NCI-H187 treated with DMSO at 0.1 percent for 48 hours (cell line): ENCODE measurements at places on chromosomes 12 and 14.

DNA sequence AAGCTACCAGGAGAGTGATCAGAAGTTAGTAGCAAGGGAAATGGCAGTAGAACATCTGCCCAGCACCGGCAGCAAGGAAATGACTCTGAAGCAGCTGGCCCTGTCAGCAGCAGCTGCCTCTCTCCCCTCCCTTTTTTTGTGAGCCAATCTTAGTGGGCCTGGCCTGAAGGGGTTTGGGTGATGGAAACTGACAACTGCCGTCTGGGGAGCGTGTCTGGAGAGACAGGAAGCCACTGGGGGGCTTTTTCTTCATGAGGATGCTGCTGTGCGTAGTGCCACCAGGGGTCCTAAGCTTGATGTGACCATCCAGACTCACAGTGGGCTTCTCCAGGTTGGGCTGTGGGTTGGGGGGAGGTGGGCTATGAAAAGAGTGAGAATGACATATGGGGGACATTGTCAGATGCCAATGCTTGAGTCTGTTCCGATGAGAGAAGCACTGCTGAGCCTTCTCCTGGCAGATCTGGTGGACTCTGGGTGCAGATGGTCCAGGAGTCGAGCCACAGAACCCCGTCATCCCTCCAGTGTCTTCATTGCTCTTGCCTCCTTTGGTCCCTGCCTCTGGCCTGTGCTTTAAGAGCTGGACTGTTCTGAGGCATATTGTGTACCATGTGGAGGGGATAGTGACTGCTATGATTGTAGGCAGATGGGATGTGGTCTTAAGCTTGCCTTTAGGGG, 87.6 kb upstream of the HIF1A start:
- DNase-seq: no peak

DNA sequence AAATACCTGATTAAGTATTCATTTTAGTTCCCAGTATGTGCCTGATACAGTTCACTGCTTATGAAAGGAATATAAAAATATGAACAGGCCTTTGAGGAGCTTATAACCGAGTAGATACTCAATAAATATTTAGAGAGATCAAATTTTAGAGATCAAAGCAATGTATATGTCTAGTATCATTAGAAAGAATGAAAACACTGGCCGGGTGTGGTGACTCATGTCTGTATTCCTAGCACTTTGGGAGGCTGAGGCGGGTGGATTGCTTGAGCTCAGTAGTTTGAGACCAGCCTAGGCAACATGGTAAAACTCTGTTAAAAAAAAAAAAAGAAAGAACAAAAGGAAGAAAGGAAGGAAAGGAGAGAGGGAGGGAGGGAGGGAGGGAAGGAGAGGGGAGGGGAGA, 113.2 kb upstream of the EEA1 start:
- no peak for DNase-seq

DNA sequence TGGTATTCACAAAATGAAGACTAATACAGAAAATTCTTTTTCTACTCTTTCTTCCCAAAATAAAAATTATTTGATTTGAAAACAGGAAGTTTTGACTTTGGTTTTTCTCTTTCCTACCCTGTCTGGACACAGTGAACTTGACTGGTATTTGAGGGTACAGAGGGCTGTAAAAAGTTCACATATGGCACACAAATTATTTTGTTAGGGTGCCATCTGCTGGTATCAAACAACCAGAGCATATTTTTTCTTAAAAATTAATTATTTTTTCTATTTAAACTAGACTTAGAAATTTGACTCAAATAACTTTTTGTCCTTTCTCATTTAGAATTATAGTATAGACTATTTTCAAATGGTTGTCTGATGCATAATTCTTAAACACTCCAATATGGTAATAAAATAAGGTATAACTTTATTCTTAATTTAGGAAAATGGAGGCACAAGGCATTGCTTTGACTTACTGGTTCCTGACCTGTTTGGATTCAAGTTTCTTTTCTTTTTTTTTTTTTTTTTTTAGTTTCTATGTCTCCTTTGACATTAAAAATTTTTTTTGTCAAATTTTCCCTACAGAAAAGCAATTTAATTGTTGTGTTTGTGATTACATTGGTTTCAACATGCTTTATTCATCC, 390.6 kb downstream of the PRKD1 start:
- DNase-seq: no peak

DNA sequence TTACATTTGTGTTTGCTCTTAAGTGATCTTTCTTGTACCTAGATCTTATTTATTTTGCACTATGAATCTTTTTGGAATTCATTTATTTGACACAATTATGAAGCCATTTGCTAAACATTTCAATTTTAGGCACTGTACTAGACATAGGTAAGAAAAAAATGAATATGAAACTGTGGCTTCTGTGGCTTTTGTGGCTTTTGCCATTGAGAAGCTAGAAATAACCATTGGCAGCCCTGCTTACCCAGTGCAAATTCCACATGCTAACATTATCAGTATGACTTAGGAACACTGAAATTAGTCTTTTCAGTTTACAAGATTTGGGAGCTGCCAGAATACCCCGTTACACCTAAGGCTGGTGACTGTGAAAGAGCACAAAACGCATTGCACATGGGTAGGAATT, 60.1 kb downstream of the FSCB start:
- DNase-seq: no peak

GRCh38 chr12:101852998-101853397, 22.2 kb upstream of the GNPTAB start:
- no peak for DNase-seq

- DNase-seq: no peak
Measured at GRCh38 chr12:191541-191940, 22.4 kb downstream of the SLC6A12 start.

GRCh38 chr14:101134851-101135433, 231.4 kb upstream of the RTL1 start:
- DNase-seq: no peak

DNA sequence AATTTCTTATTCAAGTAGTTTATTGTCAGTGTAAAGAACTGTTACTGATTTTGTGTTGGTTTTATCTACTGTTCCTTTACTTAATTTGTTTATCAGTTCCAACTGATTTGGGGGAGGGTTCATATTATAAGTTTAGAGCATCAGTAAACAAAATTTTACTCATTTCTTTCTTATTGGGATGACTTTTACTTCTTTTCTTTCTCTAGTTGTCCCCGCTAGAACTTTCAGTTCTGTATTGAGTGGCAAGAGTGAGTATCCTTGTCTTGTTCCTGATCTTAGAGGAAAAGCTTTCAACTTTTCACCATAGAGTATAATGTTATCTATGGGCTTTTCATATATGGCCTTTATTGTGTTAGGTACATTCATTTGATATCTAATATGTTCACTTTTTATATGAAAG, 584.1 kb downstream of the LRFN5 start:
- DNase-seq: no peak

- DNase-seq: no peak
Measured at GRCh38 chr14:55849833-55850232, 268.4 kb upstream of the PELI2 start.
